ENCODE measurements at places on chromosomes 6 and 20. TPM values are rescaled to one million over a fixed set of nuclear protein-coding genes. Genes with fewer than 3 reads are reported as not detected.

Gene ZBTB2
- total RNA-seq: 4.1 TPM

Gene SNX9
- total RNA-seq: 34.4 TPM

Gene CDKAL1
- 10.2 TPM for total RNA-seq

Gene UCKL1
- 54.4 TPM for total RNA-seq

Gene PAX1
- not detected for total RNA-seq

Gene SLC13A3
- total RNA-seq: 0.30 TPM

Gene BANF2
- not detected for total RNA-seq

Gene OR2B6
- not detected for total RNA-seq

Gene CCM2L
- 8.5 TPM for total RNA-seq

Gene OSBPL2
- total RNA-seq: 52.3 TPM

Gene CUTA
- 102 TPM for total RNA-seq

Gene CYP21A2
- total RNA-seq: not detected

Gene MYB
- total RNA-seq: 0.22 TPM

Measured in Right ventricle myocardium superior (tissue), 1 donor.